ENCODE measurements at places on chromosomes 7 and 10.

DNA sequence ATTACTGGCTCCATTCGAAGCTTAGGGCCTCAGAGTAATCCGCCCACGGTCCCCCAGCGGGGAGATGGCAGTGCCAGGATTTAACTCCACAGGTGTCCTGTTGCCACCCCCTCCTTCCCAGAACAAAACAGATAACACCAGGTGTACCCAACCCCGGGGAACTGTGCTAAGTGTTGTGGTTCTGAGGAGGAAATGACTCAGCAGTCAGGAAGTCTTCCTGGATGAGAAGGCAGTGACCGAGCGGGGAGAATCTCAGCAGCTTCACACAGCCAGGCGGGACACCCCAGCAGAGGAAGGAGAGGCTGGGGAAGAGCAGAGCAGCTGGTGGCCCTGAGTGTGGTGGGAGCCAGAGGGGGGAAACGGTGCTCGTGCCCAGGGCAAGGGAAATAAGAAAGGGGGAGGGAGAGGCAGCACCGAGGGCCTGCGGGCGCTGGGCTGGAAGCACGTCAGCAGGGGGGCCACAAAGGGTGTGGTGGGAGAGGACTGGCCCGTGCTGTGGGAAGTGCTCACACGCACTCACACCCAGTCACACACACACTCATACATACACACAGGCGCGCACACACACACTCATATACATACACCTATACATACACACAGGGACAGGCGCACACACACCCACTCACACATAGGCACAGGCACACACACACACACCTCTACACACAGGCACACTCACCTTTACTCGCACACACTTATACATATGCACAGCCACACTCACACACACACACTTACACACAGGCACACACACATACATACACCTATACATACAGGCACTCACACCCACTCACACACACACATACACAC, 59.8 kb upstream of the CHST15 start:
- no peak for DNase-seq

- DNase-seq: no peak
Measured at GRCh38 chr7:103121641-103122040, 27.3 kb downstream of the NAPEPLD start.

DNA sequence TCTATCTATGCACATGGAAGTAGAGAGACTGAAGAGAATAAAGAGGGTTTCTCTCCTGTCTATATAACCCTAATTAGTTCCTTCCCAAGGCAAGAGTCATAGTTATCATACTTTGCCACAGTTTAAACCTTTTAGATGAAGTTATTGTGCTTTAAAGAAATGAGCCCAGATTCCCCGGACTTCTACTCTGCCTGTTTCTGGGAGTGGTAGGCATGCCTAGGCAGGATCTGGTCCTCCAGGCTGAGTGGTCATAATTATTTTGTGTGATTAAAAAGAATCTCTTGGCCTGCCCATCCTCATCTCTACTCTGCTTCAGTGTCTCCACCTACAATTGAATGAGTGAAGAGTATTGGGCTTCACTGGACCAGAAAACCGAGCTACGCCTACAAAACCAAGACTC, 179.2 kb downstream of the IMMP2L start:
- DNase-seq: no peak

GRCh38 chr7:75624134-75624832, 114.5 kb downstream of the HIP1 start:
- no peak for DNase-seq

DNA sequence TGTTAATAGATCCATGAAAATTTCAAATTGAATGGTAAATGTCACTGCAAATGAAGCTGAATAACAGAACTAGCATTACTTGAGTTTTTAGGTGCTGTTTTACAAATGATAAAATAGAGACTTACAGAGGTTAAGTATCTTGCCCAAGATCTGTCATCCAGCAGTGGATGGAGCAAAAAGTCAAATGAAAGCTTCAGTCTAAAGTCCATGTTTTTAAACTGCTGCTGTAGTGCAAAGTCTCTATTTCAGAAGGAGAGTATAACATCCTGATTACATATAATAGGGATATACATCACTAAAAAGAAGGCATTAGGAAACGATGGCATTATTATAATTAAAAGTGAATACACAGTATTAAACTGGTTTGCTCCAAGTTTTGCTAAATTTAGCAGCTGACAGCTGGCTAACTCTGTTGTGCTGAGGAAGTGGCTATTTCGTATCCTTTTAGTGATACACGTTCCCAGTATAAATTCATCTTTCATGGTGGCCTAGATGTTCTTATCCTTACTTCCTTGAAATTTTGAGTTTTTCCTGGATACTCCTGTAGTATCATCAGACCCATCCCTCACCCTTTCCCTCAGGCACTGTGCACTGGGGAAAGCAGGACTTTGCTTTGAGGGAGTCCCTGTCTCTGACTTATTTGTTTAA, 603.2 kb downstream of the MAGI2 start:
- no peak for DNase-seq

- DNase-seq: no peak
Measured at GRCh38 chr10:74880041-74880440, 53.6 kb downstream of the KAT6B start.

DNA sequence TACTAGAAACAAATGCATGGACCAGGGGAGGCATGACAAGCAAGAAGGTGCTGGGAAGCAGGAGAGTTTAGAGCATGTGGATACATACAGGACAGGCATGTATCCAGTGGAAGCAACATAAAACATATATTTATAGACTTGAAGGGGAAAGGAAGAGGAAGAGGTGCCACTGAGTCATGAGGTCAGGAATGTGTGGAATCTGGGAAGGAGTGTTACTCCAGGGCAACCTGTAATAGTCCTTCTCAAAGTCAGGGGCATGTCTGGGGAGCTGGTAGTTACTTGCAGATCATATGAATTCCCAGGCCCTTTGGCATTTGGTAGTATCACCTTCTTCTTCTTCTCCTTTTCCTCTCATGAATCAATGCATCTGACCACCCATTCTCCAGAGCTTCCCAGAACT, 246.6 kb downstream of the XPNPEP1 start:
- no peak for DNase-seq

GRCh38 chr7:115827305-115828045, 203.1 kb downstream of the TFEC start:
- no peak for DNase-seq

DNA sequence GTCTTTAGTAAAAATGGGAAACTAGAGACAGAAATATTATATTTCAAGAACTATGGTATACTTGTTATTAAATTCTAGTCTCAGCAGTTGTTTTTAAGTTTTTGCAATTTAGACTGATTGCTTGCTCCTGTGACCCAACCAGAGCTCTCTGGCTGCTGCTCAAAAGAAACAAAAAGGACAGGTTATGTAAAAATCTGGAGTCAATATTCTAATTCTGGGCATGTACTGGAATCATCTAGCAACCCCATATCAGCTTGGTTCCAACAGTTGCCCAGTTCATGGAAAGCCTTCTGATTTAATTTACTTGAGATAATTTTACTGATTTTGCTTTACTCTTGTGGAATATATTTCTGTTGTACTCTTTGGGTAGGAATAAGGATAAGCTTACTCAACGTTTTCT, 10.3 kb downstream of the KCP start:
- DNase-seq: no peak

DNA sequence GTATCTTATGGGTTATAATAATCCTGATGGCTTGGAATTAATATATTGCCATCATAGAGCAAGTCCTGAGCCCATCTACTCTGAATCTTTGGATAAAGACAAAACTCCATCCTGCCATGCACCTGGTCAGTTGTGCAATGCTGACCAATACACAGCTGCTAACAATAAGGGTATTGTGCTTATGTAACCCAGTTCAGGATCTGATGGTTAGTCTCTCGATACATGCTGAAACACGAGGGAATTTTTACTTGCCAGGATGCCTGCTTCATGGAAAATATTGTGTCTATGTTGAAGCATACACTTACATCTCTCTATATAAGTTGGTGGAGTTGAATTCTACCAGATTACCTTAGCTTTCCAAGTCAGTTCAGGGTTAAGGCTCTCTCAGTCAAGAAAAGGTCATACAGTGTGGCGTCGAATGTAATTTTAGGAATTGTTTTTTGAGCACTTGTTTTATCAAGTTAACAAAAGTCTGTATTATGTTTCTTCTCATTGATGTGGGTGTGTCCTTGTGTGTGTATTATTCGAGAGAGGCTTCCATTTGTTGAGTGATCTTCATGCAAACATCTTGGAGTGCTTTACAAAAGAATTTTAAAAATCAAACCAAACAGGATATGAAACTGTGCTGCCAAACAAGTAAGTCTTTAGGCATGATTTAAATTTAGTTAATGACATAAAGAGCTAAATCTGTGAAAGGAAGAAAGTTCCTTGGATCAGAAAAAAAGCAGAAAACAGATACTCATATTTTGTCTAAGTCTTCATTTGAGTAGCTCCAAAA, 449.1 kb downstream of the SUGCT start:
- no peak for DNase-seq

GRCh38 chr10:58647376-58648112, 134.9 kb downstream of the BICC1 start:
- no peak for DNase-seq

- no peak for DNase-seq
Measured at GRCh38 chr7:42736931-42737330, 174.9 kb downstream of the C7orf25 start.

GRCh38 chr10:127921753-127922145, 14.8 kb downstream of the PTPRE start:
- no peak for DNase-seq

- no peak for DNase-seq
Measured at GRCh38 chr10:69873135-69873639, 71.5 kb downstream of the COL13A1 start.

GRCh38 chr7:55299273-55299967, 65.7 kb upstream of the LANCL2 start:
- no peak for DNase-seq

GRCh38 chr7:152527610-152528032, 91.8 kb upstream of the KMT2C start:
- DNase-seq: no peak

DNA sequence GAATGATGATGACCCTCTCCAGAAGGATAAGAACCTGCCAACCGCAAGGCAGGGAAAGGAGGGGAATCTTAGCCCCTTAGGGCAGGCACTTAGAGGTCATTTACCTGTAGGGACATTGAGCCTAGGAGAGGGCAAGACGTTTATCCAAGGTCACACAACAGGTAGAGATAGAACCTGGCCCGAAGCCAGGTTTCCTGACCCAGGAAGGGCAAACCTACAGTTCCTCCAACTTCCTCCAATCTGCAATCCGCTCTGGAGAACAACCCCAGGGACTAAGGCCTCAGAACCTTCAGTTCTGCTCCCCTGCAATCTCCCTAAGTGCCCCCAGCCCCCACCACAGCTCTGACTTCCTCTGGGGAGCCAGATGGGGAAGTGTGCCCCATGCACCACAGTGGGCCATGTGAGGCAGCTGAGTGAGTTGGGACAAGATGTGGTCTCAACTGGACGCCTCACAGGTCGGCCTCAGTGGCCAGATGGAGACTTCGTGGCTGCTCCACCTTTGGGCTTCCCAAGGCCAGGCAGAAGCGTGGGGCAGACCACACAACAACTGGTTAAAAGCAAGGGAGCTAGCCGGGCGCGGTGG, 1.4 kb upstream of the PSAP start:
- DNase-seq: no peak

GRCh38 chr7:133794479-133794878, 332.7 kb upstream of the LRGUK start:
- DNase-seq: no peak

All from stimulated activated CD8-positive, alpha-beta memory T cell treated with anti-CD3 and anti-CD28 coated beads, Interleukin-12 subunit alpha, Interleukin-12 subunit beta, amount 100 ng/mL, for 4 hours (primary cell).